ENCODE measurements at places on chromosomes 3 and 15. TPM values are rescaled to one million over a fixed set of nuclear protein-coding genes. Genes with fewer than 3 reads are reported as not detected.

GRCh38 chr3:195929452-195929851, 21.1 kb upstream of the TNK2 start:
- DNase-seq = no peak
- peaks cover 7% of the 10 kb centered on the region for H3K36me3 ChIP-seq
- no peak overlapping the region for H3K27ac ChIP-seq
- no peak overlapping the region for H3K4me3 ChIP-seq

- peaks cover 41% of the 10 kb centered on the region for H3K4me1 ChIP-seq
- no peak for DNase-seq
- H3K27ac ChIP-seq = no peak overlapping the region
- H3K36me3 ChIP-seq = no peaks in the 10 kb centered on the region
Measured at GRCh38 chr15:94107652-94108051, 123.7 kb upstream of the MCTP2 start.

GRCh38 chr3:172034786-172035685, 4.3 kb upstream of the FNDC3B start:
- H3K36me3 ChIP-seq = no peaks in the 10 kb centered on the region
- no peaks in the 10 kb centered on the region for H3K27me3 ChIP-seq
- no peak for DNase-seq
- H3K4me3 ChIP-seq = no peak overlapping the region
- no peak overlapping the region for H3K27ac ChIP-seq

CAND2 gene
- total RNA-seq = 7.9 TPM

GRCh38 chr15:60162968-60163355, 158.9 kb downstream of the FOXB1 start:
- no peaks in the 10 kb centered on the region for H3K4me1 ChIP-seq
- no peaks in the 10 kb centered on the region for H3K36me3 ChIP-seq
- H3K27me3 ChIP-seq = peaks cover 15% of the 10 kb centered on the region
- H3K4me3 ChIP-seq = no peak overlapping the region
- DNase-seq = no peak

DNA sequence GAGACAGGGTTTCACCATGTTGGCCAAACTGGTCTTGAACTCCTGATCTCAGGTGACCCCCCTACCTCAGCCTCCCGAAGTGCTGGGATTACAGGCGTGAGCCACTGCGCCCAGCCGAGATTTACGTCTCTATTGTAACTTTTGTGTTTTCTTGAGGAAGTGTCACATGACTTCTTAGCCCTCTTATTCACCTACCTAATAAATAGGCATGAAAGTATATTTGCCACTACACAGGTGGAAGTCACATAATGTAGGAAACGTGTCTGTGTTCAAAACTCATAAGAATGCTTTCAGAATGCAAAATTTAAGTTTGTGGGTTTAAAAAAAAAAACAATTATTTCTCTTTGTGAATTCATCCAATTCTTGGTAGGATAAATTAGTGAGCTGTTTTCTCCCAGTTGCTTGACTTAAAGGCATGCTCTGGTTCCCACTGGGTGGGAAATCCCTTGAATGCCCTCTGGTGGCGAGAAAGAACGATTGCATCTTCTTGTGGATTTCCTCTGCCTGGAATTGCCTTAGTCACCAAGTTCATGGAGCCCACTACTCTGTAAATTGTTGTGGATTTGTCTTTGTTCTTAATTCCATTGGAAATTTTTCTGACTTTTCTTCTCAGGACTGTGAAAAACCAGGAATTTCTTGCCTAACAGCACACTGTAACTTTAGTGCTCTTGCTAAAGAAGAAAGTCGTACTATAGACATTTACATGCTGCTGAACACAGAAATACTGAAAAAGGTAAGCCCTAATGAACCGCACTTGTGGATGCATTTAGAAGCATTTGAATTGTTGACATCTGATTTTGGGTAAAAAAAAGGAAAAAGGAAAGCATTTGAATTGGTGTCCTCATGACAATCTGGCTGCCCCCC, 82.2 kb upstream of the CTDSPL start:
- no peaks in the 10 kb centered on the region for H3K36me3 ChIP-seq
- H3K27me3 ChIP-seq = no peaks in the 10 kb centered on the region
- no peaks in the 10 kb centered on the region for H3K4me1 ChIP-seq
- H3K27ac ChIP-seq = peak overlapping the region; percentile 64
- H3K4me3 ChIP-seq = no peak overlapping the region
- peak; percentile 22 for DNase-seq

DNA sequence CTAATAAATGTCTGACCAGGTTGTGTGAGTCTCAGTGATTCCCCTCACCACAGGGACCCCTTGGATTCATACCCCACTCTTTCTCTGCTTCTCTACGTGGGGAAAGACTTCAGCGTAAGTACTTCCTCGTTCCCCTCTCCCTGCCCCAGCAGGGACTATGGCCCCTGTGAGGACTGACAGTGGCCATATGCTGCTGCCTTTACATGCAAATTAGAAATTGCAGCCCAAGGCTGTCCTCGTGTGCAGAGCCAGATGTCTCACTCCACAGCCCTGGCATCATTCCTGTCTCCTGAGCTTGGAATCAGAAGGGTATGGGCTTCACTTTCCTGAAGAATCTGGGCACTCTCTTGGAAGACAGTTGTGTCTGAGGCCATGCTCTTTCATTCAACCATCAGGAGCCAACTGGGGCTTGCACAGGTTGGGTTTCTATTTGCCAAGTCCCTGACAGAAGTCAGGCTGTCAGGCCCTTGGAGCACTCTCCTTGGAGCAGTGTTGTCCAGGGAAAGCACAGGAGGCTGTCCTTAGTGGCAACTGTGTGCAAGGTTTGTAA, 30.5 kb upstream of the IQCF2 start:
- no peak for DNase-seq
- no peaks in the 10 kb centered on the region for H3K4me1 ChIP-seq
- no peak overlapping the region for H3K27ac ChIP-seq
- no peaks in the 10 kb centered on the region for H3K36me3 ChIP-seq
- no peak overlapping the region for H3K4me3 ChIP-seq

C3orf20 gene
- total RNA-seq = 0.19 TPM

ACTL6A gene
- 72.4 TPM for total RNA-seq

- H3K27ac ChIP-seq = no peak overlapping the region
- no peaks in the 10 kb centered on the region for H3K36me3 ChIP-seq
- peaks cover 1% of the 10 kb centered on the region for H3K4me1 ChIP-seq
Measured at GRCh38 chr3:176690083-176690869, 507.0 kb downstream of the TBL1XR1 start.

DNA sequence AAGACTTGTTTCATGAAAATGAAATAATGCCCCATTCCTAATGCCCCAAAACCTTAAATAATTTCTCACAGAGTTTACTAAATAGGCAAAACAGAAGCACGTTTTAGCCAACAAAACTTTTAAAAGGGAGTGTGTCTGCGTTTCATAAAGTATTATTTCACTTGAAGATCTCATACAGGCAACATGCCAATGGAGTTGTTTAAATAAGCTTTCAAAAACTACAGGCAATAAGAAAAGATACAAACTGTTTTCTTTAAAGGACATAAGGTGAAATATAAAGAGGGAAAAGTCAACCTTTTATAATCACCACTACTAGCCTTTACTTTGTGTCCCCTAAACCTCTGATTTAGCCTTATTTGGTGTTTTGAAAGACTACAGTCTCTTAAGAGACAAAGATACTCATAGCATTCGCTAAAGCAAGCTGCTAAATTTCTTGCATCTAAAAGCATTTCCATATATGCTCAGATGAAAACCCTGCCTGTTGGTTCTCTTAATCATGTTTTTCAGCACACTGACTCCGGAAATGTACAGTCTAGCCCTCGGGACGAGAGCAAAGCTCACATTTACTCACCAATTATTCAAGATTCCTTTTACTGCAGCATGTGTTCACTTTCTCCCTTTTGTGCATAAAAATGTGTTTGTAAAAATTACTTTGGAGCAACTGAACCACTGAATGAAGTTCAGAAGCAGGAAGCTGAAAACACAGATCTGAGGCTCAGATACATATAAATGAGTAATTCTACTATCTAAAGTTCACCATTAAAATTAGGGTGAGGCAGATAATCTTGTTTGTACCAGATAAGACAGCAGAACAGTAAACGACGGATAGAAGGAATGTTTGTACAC, 119.0 kb downstream of the GOLIM4 start:
- H3K27me3 ChIP-seq = peaks cover 22% of the 10 kb centered on the region
- H3K4me3 ChIP-seq = no peak overlapping the region
- DNase-seq = no peak
- no peaks in the 10 kb centered on the region for H3K36me3 ChIP-seq

MINAR1 gene
- 1.9 TPM for total RNA-seq

GRCh38 chr3:71104556-71104955, 479.0 kb downstream of the FOXP1 start:
- H3K4me3 ChIP-seq = no peak overlapping the region
- H3K27ac ChIP-seq = no peak overlapping the region
- H3K27me3 ChIP-seq = no peaks in the 10 kb centered on the region
- H3K4me1 ChIP-seq = peaks cover 39% of the 10 kb centered on the region
- DNase-seq = no peak

IL17RB gene
- total RNA-seq = 10.9 TPM

GRCh38 chr15:72562878-72563277, 88.7 kb downstream of the ARIH1 start:
- peaks cover 27% of the 10 kb centered on the region for H3K36me3 ChIP-seq
- no peaks in the 10 kb centered on the region for H3K27me3 ChIP-seq
- H3K27ac ChIP-seq = no peak overlapping the region
- DNase-seq = no peak
- H3K4me3 ChIP-seq = no peak overlapping the region

DNA sequence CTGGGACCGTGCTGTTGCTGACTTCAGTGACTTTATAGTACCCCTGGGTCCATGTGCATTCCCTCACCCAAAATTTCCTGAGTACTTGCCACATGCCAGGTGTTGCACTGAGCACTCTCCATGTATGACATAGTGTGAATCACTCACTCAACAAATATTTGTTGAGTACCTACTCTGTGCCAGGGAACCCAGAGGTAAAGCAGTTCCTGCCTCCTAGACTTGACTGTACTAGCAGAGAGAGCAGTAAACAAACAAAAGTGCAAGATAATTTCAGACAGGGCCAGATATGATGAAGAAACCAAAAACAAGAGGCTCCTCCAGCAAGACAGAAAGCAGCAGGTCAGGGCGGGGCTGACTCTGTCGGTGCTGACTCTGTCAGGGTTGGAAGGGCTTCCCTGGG, 12.2 kb downstream of the TGM4 start:
- no peaks in the 10 kb centered on the region for H3K4me1 ChIP-seq
- H3K36me3 ChIP-seq = no peaks in the 10 kb centered on the region
- DNase-seq = no peak
- peaks cover 16% of the 10 kb centered on the region for H3K27me3 ChIP-seq
- H3K27ac ChIP-seq = no peak overlapping the region
- H3K4me3 ChIP-seq = no peak overlapping the region

All from progenitor cell of endocrine pancreas (in vitro differentiated cells).